ENCODE measurements at places on chromosomes 2 and 18.

GRCh38 chr2:173290518-173290917 lies 64.2 kb upstream of the CDCA7 start:
- DNase-seq, result no peak

- no peak for DNase-seq
Measured at GRCh38 chr2:10245021-10245420, 57.7 kb upstream of the HPCAL1 start.

GRCh38 chr2:17538022-17538843 lies 2.3 kb upstream of the VSNL1 start:
- DNase-seq, result no peak

GRCh38 chr2:219278655-219279150 lies 463 bp upstream of the DNAJB2 start:
- DNase-seq, result no peak

DNA sequence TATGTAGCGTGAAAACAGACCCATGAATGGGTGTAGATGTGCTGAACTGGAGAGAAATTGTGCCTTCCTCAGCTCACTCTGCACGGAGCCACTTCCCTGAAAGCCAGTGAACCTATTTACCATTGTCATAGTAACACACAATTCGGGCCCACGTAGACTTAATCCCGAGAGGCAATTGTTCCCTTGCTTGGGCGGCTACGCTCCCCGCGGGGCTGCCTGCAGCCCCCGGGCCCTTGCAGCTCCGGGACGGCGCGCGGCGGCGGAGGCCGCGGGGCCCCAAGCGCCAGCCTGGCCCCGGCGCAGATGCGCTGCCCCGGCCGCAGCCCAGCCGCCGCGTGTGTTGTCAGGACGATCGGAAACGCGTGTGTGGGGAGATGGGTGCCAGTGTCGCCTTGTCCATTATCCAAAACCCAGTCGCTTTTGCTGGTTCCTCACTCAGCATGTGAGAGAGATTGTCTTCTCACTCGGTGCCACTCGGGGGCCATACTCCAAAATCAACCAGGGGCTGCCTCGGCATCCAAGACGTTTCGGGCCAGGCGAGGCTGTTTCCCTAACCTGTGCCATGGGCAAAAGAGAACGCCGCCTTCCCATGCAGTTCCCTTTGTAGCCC lies 17.9 kb upstream of the LRRTM1 start:
- DNase-seq, result no peak

- no peak for DNase-seq
Measured at GRCh38 chr2:190452433-190452832, 44.3 kb downstream of the MFSD6 start.

DNA sequence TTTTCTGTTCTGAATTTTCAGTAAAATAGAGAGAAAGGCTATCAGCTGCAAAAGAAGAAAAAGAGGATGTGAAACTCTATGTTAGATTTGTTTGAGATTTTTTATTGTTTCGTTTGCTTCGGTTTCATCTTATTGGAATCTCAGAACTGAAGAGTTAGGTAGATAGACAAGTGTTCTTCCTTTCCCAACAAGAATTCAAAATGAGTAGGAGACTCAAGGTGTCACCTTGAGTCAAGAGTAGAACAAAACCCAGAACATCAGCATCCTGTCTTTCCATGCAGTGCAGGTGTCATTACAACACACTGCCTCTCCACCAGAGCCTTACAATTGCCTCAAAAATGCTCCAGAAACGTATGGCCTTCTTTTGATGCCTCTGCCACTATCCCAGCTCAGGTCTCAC lies 21.1 kb downstream of the NBAS start:
- no peak for DNase-seq

- DNase-seq, result no peak
Measured at GRCh38 chr2:218060950-218061660, 7.9 kb upstream of the RUFY4 start.

GRCh38 chr2:7927691-7928090 lies 754.2 kb upstream of the ID2 start:
- no peak for DNase-seq

- DNase-seq, result no peak
Measured at GRCh38 chr2:18465979-18466378, 94.5 kb downstream of the RDH14 start.

DNA sequence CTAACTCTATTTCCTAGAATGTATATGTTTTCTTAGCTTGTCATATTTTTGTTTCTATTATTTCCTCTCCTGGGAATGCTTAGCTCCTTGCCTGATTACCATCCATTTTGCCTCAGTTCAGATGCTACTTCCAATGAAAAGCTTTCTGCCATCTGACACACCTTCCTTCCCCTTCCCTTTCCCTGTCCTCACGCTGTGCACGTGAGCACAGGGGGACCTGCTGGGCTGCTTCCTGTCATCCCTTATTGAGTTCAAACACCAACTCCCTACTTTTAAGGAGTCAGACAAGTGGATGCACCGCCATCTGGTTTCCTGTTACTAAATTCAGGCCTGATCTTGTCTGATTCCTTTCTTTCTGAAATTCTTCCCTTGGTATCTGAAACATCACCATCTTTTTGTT lies 2.4 kb upstream of the INO80C start:
- DNase-seq, result no peak

DNA sequence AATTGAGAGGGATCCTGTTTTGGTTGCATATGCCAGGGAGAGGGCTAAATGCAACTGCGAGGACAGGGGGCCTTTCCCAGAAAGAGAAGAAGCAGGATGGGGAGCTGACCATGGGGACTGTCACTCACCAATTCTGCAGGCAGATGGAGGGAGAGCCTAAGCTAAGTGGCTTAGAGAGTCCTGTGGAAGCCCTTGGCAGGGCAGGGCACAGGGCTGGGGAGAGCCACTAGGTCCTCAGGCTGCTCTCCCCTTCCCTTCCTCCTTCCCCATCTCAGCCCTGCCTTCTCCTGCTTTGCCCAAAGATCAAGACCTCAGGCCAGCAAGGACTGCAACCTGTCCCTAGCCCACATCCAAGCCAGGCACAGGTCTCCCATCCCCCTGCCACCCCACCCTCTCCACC lies 24.4 kb upstream of the CATIP start:
- no peak for DNase-seq

DNA sequence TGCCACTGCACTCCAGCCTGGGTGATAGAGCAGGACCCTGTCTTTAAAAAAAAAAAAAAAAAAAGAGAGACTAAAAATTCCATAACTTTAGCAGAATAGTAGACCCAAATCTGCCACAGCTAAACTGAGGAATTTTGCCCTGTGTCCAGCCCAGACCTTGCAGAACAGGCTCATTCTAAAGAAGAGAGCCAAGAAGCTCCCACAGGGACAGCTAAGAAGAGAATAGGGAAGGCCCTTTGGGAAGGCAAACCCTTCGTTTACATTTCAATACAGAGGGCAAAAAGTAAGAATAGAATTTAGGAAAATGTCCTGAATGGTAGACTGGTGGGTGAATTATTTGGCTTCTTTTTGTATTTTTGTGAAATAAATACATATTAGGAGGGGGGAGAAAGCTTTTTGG lies 21.5 kb upstream of the BZW1 start:
- no peak for DNase-seq

GRCh38 chr2:197591339-197592072 lies 75.6 kb downstream of the MOB4 start:
- no peak for DNase-seq

DNA sequence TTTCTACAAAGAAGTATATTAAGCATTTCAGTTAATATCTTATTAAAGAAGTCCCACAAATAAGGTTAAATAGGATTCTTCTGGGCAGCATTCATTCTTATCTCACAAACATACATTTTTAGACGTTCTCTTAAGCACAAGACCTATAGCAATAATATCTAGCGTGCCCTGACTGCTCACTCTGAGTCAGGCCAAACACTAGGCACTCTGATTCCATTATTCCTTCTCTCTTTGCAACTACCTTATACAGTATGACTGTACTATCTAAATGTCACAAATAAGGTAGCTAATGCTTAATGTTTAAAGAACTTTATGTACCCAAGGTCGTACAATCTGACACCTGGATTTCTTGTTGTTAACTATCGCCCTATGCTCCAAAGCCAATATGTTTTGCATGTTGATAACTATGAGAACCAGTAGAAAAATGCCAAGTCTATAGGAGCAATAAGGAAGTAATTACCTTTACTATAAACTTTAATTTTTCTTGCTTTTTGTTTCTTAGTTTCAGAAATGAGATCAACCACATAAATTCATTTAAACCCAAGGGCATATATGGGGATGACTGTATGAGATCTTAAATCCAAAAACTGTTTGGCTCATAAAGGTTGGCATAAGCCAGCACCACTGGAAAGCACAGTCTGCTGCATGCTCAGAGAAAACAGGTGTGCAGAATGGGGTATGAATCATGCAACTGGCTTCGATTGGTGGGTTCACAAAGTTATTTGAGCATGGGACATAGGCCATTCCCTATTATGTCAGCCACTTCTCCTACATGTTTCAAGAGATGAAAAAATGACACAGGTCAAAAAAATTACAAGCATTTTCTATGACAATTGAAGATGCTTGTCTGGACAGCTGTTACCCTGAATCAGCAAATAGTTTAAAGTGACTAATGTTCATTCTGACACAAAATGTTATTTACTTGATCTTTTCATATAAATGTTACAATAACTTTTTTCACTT lies 352.0 kb downstream of the IRS1 start:
- DNase-seq, result no peak
